Pons (tissue), 1 donor: ENCODE measurements at places on chromosomes 7 and 10.

GRCh38 chr10:118047157-118047719, 497 bp upstream of the RAB11FIP2 start:
- DNase-seq: no peak

GRCh38 chr10:128907155-128907941, 559.7 kb upstream of the MGMT start:
- DNase-seq: no peak

GRCh38 chr7:142529591-142529990, 219.7 kb upstream of the PRSS1 start:
- no peak for DNase-seq

GRCh38 chr7:152366662-152367061, 69.1 kb downstream of the KMT2C start:
- DNase-seq: no peak

DNA sequence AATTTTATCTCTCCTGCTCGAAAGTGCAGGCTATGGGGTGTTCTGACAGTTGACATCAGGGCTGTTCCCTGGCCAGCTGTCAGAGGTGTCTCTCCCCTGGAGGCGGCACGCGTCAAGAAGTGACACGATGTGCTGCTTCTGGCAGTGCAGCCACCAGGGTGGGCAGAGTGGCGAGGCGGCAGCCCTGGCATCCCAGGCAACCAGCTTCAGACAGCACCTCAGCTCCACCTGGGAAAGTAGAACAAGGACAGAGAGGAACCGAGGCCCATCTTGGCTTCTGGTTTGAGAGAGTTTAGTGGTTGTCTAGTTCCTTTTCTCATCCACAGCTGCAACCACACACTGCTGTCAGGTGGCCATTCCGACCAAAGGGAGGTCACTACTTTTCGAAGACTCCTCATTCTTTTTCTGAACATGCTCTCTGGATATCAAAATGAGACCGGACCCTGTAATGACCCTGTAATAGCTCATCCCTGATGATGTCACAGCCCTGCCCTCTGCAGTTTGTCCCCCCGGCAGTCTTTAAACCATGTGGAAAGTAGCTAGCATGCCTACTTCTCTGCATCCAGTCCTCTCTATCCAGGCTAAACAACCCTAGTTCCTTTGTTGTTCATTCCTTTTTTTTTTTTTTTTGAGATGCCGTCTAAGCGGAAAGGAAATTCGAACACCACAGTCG, 381.0 kb upstream of the NRP1 start:
- DNase-seq: no peak

DNA sequence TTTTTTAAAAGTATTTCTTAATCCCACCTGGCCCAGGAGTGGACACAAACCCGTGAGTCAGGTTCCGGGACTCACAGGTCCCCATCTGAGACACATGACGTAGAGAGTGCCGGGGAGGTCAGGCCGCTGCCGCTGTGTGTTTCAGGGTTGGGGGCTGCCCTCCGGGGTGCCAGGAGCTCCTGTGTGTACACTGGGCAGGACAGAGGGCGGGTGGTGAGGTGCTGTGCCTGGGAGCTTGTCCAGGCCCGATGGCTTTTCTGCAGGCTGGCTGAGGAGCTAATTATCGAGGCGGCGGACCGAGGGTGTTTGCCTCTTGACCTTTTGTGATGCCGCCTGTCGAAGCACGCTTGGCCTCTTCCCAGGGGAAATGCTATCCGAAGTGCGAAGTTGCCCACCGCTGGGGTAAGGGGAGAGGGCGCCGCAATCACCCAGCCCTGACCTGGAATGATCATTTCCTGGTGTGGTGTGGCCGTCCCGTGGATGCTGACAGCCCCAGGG, 42.1 kb downstream of the FOXL3 start:
- no peak for DNase-seq

- DNase-seq: no peak
Measured at GRCh38 chr7:116674508-116675173, 2.6 kb downstream of the MET start.

- no peak for DNase-seq
Measured at GRCh38 chr10:105952153-105952552, 1212.4 kb downstream of the SORCS1 start.

GRCh38 chr10:63760034-63760707, 239.0 kb downstream of the REEP3 start:
- no peak for DNase-seq

GRCh38 chr10:31484431-31485135, 165.6 kb downstream of the ZEB1 start:
- DNase-seq: no peak

- DNase-seq: no peak
Measured at GRCh38 chr7:78222001-78222751, 423.6 kb downstream of the PHTF2 start.

GRCh38 chr7:26409661-26410547, 118.2 kb downstream of the SNX10 start:
- DNase-seq: no peak

- DNase-seq: no peak
Measured at GRCh38 chr7:51456-52068, 140.8 kb upstream of the FAM20C start.

- DNase-seq: no peak
Measured at GRCh38 chr10:5038733-5039132, 35.1 kb upstream of the AKR1C2 start.

DNA sequence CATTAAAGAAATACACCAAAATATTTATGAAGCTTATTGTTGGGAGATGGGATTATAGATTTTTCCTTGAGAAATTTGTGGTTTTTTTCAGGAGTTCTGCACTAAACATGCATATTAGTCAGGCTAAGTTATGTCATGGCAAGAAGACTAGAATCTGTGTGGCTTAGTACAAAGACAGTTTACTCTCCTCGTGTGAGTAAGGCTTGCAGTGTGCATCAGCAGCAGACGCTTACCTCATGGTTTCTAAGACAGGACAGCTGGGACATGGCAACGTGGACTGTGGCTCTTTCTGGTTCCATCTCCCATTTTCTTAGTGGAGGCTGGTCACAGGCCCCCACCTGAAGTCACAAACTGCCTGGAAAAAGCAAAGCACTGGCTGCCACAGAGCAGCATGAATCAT, 429.6 kb upstream of the VSTM2A start:
- no peak for DNase-seq

GRCh38 chr7:24724451-24725190, 32.6 kb downstream of the GSDME start:
- no peak for DNase-seq

DNA sequence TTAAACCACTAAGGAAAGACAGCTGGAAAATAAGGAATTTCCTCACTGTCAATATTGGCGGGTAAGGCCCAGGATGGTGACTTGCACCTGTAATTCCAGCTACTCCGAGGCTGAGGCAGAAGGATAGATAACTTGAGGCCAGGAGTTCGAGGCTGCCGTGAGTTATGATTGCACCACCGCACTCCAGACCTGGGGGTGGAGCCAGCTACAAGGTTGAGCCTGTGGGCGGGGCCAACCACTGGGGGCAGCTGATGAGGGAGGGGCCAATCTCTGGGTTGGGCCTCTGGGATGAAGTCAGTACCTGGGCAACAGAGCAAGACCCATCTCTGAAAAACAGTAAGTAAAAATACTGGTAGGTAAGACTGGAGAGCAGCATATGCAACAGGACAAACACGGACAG, 80.1 kb upstream of the ADO start:
- no peak for DNase-seq

DNA sequence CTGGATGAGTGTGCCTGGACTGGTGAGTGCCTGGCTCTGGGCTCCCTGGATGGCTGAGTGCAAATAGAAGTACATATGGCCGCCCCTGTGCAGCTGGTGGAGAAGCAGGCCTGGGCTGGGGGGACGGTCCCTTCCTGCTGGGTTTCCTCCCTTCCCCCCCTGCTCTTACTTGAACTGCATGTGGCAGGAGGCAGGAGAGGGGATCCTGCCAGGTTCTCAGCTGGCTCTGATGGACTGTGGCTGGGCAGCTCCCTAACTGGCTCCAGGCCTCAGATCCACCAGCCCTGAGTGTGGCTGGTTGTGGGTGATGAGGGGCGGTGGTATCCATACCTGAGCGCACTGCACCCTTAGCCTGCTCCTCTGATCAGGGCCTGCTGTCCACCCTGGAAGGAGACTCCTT, 26.9 kb downstream of the ADCY1 start:
- no peak for DNase-seq

DNA sequence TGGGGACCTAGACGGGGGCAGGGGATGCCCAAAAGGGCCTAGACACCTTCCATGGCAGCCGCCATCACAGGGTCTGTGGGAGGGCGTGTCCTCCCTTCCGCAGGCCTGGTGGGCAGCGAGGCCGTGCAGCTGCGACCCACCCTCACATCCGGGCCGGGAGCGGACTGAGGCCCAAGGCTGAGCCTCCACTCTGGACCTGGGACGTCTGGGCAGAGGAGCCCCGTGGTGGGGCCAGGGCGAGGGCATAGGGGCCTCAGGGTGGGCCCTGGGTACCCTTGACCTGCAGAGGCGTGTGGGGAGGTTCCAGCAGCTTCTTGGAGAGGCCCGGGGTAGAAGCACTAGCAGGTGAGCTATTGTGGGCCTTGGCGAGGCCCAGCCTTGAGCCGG, 49.2 kb downstream of the PWWP2B start:
- no peak for DNase-seq

- DNase-seq: no peak
Measured at GRCh38 chr7:47970761-47971160, 8.7 kb downstream of the HUS1 start.

DNA sequence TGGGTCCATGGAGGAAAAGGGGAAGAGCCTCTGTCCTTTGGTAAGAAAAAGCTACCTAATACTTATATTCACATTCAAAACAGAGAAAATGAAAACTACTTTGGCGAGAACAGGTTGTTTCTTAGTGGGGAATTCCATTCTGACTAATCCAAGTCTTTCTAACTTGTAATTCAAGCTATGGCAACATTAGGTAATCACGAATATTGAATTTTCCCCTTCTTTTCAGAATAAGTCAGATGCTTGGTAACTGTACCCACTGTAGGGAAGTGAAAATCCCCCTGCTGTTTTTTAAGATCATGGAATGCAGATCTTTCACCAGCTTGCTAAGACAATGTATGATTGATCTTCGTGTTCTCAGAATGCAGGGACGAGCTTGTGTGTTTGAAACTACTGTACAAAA, 384.4 kb downstream of the TCERG1L start:
- DNase-seq: no peak

DNA sequence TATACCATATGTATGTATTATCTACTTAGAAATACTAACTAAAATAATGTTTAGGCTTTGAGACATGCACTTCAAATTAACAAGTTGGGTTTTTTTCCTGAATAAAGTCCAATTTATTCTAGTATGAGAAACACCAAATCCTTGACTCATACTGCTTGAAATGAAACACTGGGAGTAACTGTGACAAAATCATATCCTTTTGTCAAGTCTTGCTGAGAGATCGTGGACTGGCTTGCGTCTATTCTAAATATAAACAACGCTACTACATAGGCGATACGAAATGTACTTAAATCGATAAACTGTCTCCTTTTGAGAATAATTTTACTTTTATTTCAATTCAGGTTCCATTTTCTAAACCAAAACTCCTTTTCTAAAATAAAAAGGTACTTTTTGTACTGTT, 16.3 kb downstream of the SMURF1 start:
- DNase-seq: no peak
